ENCODE measurements at places on chromosomes 4 and X. TPM values are rescaled to one million over a fixed set of nuclear protein-coding genes. Genes with fewer than 3 reads are reported as not detected.

TMEM271 gene
- not detected for total RNA-seq

DDX53 gene
- total RNA-seq: not detected

NSG1 gene
- 0.56 TPM for total RNA-seq

SPINK2 gene
- not detected for total RNA-seq

DNA sequence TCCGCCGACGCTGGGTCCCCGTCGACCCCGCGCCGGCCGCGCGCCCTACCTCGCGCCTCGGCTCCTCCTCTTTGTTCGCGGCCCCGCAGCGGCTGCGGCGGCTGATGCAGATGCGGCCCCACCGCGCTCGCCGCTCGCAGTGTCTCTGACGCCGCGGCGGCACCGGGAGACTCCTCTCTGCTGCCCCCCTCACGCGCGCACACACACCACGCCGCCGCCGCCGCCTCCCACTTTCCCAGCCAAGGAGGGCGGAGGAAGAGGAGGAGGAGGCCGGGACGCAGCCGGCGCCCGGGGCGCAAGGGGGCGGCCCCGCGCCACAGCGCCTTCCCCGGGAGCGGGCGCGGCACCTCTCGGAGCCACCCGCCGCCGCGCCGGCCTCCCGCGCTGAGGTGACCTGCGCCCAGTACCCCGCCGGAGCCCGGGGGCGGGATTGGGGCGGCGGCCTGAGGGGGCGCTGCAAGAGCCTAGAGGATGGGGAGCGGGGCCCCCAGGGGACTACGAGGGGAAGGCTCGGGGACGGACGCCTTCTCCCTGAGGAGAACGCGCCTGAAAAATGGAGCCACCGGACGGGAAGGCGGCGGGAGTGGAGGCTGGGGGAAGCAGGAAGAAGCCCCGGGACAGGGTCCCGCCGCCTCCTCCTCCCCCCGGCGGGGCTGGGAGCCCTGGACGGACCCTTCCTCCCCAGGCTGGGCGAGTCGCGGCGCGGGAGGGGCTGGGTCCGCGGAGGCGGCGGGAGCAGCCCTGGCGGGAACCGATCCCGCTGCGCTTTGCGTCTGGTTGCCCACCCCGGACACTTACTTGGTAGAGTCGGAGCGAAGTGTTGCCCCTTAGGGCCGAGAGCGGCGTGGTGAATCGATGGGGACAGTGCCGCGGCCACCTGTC lies at the start of gene SH3RF1:
SH3RF1 (minus strand) TSS at position 147 of the 882 bp plus-strand sequence. CDS start 1,744 bp downstream, outside the sequence.
- peak; percentile 82 for DNase-seq

DNA sequence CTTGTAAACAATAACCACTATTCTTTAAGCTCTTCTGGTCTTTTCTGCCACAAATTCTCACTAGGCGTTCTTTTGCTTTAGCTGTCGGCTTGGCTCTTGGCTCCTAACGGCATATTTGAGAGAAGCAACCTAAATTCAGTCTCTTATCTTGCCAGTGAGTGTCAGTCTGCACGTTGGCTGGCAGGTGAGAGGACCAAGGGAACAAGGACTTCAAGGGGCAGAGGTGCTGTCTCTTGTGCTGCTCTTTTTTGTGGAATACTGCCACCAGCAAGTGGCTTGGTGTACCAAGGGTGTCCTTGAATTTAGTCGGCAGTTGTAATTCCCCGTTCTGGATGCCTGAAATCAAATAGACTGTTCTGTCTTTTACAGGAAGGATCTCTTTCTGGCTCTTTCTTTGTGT lies 77.8 kb upstream of the SLC4A4 start:
- no peak for DNase-seq

DNA sequence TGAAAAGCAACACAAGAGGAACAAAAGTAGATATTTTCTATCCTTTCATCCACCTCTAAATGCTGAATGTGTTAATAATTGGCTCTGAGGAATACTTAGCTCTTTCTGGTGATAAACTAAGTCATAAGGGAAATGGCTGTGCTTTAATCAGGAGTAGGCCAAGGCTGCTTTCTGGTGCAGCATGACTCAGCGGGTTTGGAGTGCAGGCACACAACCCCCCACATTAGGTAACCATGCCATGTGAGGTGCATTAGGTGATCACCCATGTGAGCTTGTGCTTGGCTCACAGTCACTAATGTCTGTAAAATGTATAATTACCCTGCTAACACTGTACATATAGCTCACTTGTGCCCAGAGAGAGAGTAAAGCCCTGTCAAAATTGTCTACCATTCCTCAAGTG lies 57.2 kb downstream of the USP38 start:
- peak; percentile 37 for DNase-seq

GRCh38 chr4:76016393-76016792 lies 6.9 kb downstream of the CXCL10 start:
- no peak for DNase-seq

DNA sequence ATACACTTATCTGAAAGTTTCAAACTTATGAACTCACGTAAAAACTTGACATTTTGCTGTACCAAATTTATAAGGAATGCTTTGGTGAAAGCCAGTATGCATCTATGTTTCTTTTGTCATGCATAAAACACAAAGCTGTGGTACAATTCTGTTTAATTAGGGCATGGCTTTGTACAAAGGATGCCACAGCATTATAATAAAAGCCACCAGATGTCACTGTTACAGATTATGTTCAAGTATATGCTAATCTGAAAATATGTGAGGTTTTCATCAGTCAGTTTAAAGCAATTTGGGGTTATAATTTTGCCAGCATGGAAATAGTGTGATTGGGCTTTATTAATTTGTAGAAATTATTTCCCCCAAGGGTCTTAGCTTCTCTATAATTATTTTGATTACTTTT lies 69.0 kb downstream of the ATOH1 start:
- no peak for DNase-seq

- no peak for DNase-seq
Observed at GRCh38 chrX:21151051-21151450, 223.2 kb upstream of the CNKSR2 start.

DNA sequence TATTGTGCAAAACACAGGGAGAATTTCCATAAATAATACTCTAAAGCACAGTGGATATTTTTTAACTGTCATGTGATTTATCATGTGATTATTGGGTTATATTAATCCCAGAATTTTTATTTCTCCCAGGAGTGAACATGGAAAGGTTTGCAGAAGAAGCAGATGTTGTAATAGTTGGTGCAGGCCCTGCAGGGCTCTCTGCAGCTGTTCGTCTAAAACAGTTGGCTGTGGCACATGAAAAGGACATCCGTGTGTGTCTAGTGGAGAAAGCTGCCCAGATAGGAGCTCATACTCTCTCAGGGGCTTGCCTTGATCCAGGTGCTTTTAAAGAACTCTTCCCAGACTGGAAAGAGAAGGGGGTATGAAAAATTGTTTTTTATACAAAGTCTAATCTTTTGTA lies 10.0 kb downstream of the ETFDH start:
- no peak for DNase-seq

DNA sequence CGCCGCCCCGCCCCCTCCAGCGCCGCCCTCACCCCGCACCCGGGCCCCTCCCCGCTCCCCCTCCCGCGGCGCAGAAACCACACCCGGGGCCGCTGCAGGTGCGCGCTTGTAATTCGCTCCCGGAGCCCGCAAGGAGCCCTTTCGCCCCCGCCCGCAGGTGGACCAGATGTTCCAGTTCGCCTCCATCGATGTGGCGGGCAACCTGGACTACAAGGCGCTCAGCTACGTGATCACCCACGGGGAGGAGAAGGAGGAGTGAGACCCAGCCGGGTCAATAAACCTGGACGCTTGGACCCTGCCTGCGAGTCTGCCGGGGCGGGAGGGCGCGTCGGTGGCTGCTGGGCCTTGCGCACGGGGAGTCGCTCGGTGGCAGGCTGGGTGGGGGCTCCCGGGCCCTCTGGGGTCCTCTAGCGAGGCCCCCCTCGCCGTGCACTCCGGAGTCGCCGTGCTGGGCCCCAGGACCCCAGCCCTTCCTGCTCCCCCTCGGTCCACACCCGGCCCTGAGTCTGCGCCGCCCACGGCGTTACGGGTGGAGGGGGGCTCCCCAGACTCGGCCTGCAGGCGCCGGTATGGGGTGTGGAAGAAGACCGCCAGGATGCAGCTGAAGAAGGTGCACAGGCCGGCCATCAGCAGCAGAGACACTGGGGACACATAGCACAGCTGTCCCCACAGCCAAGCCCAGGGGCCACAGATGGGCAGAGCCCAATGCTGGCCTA lies 7.1 kb downstream of the SLC49A3 start:
- no peak for DNase-seq

Data from IMR-90 (cell line).